ENCODE measurements at places on chromosomes 2 and 18.

- no peak for DNase-seq
Observed at GRCh38 chr2:234003972-234004617, 46.4 kb upstream of the SPP2 start.

DNA sequence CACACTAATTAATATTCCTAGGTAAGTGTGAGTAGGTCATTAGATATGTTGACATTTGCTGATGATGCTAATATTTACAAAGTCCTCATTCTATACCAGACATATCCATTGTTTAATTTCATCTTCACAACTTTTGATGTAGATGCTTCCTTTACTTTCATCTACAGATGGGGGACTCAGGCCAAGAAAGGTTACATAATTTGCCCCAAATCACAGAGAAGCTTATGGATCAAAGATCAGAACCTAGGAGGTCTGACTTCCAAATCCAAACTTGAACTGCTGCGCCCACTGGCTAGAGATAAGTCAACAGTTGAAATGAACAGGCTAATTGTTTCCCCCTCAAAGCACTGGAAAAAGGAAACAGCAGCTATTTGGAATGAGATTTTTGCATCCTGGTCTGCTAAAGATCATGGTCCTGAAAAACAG, 95.6 kb upstream of the TMEM178A start:
- DNase-seq: no peak

GRCh38 chr2:170715932-170716777, 1.0 kb downstream of the SP5 start:
- DNase-seq: no peak

DNA sequence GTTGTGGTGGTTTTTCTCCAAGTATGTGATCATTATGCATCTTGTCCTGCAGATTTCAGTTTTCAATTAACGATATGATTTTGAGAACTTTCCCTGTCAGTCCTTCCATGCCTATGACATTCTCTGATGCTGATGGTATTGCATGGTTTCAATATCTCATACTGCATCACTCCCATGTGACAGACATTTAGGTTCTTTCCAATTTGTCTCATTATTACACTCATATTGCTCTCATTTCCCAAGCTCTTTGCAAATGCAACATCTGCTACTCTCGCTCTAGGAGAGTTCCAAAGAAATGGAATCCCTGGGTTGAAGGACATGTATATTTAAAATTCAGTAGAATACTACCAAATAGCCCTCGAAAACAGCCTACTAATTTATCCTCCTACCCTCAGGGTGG, 125.5 kb downstream of the MARCHF4 start:
- peak; percentile 83 for DNase-seq

GRCh38 chr18:44126598-44126997, 554.1 kb upstream of the SETBP1 start:
- DNase-seq: no peak

GRCh38 chr2:138838851-138839620, 58.8 kb upstream of the NXPH2 start:
- no peak for DNase-seq

- DNase-seq: no peak
Observed at GRCh38 chr18:76985951-76986236, 146.7 kb downstream of the MBP start.

GRCh38 chr2:54632733-54633692, 90.4 kb upstream of the EML6 start:
- DNase-seq: no peak

GRCh38 chr2:46922606-46923005, 7.0 kb upstream of the MCFD2 start:
- no peak for DNase-seq

- DNase-seq: peak; percentile 67
Observed at GRCh38 chr18:1018181-1018681, 113.6 kb downstream of the ADCYAP1 start.

DNA sequence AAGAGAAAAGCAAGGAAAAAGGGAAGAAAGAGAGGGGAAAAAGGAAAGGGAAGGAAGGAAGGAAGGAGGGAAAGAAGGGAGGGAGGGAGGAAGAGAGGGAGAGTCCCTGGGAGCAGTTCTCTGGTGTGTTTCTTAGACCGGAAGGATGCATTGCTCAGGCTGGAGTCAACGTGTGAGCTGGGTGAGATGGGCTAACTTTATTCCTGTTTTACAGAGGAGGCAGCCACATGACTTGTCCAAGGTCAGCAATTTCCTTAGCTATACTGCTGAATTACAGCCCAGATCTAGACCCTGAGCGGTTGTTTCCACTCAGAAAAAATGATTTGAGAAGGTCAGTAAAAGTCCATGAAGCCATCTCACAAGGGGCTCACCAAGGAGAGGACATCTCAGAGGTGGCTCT, 86.6 kb upstream of the APCDD1 start:
- no peak for DNase-seq

- no peak for DNase-seq
Observed at GRCh38 chr2:102233132-102233884, 46.5 kb downstream of the IL1RL2 start.

- DNase-seq: no peak
Observed at GRCh38 chr18:80154293-80154692, 45.2 kb downstream of the ADNP2 start.

- DNase-seq: no peak
Observed at GRCh38 chr2:108635630-108636354, 83.5 kb upstream of the RANBP2 start.

- DNase-seq: no peak
Observed at GRCh38 chr2:241788572-241788971, 11.9 kb downstream of the GAL3ST2 start.

DNA sequence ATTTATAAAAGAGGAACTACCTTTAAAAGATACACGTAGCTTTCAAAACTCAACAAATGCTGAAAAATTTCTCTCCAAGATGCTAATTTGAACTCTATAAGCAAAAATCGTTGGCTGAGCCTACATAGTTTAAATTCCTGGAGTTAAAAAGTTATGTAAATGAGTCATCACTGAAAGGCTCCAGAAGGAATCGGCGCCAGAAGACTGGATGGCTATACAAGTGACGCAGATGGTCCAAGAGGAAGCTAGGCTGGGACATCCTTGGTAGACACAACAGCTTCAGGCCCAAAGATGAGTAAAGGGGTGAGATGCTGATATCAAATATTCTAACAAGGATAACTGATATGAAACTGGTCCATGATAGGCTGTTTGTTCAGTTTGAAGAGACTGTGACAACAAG, 22.8 kb upstream of the DNAH6 start:
- DNase-seq: no peak

DNA sequence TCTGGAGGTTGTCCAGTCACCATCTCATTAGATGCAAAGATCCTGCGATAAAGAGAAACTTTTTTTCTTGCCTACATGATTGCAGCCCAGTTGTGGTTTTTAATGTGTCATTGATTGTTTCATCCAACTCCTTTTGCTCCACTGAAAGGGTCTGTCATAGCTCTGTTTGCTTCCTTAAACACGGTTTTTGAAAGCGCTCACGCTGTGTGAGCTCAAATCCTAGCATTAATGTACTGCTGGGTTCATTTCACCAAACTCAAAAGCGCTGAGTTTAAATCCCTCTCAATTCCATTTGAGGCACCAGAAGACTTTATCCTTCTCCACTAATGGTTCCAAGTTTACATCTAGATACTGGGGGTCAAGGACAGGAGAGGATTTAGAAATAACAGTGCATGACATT, 53.6 kb downstream of the CDK15 start:
- DNase-seq: no peak
